Posterior vena cava (tissue), 2 donors: ENCODE measurements at places on chromosomes 3 and 15.

DNA sequence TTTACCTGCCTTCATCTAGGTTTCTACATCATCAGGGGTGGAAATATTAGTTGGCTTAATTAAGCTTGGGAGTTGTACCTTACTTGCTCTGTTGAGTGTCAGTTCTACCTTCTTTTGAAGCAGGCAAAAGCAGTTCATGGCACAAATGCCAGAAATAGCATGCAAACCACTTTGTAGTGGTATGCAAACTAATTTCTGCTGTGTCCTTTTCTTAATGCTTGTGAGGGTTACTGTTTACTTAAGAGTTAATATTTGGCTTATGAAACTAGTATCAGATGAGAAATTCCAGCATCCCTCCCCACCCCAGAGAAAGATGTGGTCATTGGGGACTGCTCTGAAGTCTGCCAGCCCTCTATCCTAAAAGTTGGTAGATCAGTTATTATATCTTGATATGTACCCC, 7.1 kb downstream of the ATP2C1 start:
- no peak for DNase-seq

GRCh38 chr3:166634091-166634746, 745.9 kb downstream of the ZBBX start:
- no peak for DNase-seq

DNA sequence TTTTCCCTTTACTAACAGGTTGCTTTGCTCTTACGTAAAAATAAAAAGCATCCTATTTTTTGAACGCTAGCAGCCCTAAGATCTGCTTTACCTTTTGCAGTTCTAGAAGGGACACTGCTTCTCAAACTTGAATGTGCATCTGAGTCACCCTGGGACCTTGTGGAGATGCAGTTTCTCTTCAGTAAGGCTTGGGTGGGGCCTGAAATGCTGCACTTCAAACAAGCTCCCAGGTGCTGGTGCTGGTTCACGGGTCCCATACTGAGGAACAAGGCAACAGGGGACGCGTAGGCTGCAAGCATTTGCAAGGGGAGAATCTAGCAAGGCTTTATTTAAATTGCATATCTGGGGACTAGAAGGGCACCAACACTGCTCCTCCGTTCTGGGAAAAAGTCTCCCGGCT, 30.0 kb downstream of the MB21D2 start:
- DNase-seq = no peak

- no peak for DNase-seq
These were observed 86.9 kb upstream of the RASGRP1 start for GRCh38 chr15:38651328-38652038.

GRCh38 chr15:50184863-50185504, 3.0 kb downstream of the SLC27A2 start:
- no peak for DNase-seq

DNA sequence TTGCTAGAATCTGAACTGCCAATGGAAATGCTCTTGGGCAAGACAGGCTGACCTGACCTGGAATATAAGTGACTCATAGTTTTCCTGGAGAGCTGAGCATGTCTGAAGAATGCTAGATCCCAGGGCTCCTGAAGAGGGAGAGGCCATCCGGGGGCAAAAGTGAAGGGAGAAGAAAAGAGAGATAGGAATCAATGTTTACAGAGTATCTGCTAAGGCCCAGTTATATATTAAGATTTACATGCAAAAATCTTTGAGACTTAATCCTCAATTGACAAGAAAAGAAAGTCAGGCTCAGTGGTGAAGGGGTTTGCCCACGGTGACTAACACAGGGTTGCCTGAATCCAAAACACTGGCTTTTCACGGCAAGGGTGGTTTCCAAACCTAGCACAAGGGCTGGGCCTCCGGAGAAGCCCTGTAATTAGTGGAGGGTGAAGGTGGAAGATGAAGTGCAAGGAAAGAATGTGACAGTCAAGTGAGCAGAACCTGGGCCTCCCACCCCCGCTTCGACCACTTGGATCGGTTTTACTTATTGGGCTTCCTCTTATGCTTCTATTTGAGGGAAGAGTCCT, 91.7 kb upstream of the FGF12 start:
- no peak for DNase-seq

GRCh38 chr3:165549037-165549436, 288.2 kb downstream of the BCHE start:
- DNase-seq = no peak

- no peak for DNase-seq
These were observed 40.5 kb downstream of the ARMC8 start for GRCh38 chr3:138227650-138228049.

DNA sequence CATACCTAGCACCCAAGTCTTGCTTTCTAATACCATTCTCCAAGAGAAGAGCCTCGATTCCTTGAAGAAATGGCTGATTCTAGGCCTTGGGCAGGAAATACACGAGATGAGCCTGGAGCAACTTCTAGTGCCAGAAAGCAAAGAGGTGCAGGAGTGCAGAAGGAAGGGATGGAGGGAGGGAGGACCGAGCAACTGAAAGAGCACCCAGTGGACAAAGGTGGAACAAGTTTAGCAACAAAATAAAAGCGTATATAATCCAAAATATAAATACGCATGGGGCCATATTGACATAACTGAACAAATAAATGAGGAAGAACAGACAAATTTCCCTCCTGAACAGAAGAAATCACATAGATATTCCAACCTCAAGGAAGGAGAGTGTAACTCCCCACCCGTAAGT, 34.4 kb downstream of the CHSY1 start:
- DNase-seq = no peak

DNA sequence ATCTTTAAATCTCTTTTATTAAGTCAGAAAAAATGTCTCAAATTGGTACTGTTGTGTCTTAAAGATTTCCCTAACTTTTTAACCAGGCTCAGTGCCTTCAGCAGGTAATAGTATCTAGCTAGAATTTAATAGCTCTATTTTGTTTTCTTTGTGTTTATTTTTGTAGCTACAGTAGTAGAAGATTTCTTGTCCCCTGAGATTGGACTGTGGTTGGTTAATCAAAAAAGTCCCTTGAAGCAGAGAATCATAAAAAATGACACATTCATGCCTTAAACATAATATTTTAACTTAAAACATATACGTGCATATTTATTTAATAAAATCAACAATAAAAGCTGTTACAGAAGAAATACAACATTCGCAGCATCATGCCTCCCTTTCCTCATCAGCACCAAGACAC, 102.8 kb downstream of the EEFSEC start:
- DNase-seq = no peak

- DNase-seq = no peak
These were observed 5.2 kb downstream of the HTR3C start for GRCh38 chr3:184058029-184058428.

DNA sequence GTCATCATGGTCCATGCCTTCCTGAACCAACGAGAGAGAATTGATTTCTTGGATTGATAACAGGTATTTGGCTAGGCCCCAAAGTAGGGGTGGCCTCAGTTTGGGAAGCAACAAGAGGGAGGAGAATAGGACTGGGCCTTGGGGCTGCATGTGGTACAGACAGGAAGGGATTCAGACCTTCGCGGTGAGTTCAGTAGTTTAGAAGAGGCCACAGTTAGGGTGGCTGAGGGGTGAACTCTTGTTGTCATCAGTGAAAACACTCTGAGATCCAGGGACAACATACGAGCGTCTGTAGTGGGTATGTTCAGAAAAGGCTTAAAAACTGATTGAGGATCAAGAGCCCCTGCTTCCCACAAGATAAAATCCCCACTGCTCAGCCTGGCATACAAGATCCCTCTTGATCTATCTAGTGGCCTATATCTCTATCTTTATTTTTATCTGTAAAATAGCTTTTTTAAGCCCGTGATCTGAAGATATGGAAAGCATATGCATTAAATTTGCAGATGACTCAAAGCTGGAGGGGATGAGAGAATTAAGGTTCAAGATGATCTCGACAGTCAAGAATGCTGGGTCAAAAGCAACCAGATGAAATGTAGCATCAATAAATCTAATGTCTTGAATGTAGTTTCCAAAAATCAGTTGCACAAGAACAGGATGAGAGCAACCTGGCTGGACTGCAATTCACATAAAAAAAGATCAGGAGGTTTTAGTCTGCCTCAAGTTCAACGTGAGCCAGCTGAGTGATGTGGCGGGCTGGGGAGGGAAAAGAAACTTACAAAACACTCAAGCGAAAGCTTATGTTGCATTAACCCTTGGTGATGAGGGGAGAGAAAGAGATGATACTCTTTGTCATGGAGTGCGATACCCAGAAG, 221.1 kb upstream of the TLE3 start:
- DNase-seq = peak; percentile 90

DNA sequence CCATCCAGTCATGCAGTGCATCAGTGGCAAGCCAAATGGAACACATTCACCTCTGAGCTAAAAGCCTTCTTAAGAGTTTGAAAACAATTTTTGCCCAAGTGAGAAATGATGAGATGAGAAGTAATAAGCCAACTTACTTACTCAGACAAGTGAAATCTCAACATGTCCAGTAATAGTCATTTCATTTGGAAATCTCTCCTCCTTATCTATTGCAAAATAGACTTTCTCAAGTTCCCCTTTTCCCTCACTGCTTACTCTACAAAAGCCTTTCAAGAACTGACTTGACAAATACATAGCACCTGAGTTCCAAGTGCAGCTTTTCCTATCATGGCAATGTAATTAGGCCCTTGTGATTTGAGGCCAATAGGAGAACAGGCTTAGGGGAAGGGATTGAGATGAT, 282.3 kb downstream of the SLC9A9 start:
- no peak for DNase-seq

- no peak for DNase-seq
These were observed 21.3 kb upstream of the GATM start for GRCh38 chr15:45399381-45400212.

DNA sequence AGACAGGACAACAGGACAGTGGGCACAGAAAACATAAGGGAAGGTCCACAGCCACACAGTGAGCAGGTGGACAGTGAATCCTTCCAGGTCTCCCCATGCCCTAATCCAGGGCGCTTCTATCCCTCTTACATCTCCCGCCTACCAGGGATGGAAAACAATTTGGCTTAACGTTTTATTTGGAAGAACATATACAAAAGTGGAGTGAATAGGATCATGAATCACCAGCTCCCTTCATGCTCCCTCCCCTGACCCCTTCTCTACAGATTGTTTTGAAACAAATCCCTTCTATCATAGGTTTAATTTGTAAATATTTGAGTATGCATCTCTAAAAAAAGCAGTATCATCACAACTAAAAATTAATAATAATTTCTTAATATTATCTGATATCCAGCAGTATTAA, 52.5 kb downstream of the CLDN11 start:
- no peak for DNase-seq

- no peak for DNase-seq
These were observed 20.8 kb upstream of the NR2C2 start for GRCh38 chr3:14926592-14926991.

DNA sequence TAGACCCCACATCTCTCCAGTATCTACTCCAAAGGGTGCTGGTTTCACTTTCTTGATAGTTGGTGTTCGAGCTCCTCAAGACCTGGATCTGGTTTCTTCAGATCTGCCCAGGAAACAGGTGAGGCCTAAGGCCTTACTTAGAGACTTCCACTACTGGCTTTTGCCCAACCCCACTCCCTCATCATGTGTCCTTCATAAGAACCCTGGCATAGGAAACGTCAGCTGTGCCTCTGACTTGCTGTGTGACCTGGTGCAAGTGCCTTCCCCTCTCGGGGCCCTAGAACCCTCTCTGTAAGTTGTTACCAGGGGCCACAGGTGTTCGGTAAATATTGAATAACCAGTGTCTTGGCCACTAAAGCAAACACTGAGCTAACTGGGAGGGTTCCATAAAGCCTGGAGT, 3.9 kb downstream of the OXTR start:
- no peak for DNase-seq

- no peak for DNase-seq
These were observed 55.0 kb downstream of the U2SURP start for GRCh38 chr3:143056372-143056771.

GRCh38 chr15:97977734-97978133, 17.2 kb downstream of the ARRDC4 start:
- DNase-seq = no peak

GRCh38 chr3:122691195-122691594, 10.6 kb downstream of the PARP14 start:
- DNase-seq = no peak

DNA sequence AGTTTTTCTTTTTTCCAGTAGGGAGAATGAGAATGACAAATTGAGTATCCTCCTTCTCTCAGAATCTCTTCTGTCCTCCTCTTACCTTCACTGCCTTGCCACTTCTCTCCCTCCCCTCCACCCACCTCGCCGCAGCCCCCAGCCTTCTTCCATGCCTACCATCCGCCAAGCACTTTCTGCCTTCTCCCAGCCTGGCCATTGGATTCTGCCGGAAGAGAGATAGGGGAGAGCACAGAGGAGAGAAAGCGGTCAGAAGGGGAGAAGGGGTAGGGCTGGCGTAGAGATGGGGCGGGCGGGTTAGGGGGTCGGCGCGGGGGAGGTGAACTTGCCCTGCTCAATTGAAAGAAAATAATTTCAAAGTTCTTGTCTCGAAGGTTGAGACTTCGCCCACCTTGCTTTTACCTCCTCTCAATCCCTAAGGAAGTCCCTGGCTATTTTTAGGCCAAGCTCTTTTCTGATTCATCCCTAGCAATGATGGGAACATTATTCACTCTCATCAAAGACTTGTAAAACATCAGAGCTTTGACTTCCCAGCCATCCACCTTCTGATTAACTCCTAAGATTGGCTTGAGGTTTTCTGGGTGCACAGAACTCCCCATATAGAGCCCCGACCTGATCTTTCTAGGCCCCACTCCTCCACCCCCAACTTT, 811 bp downstream of the C3orf52 start:
- no peak for DNase-seq

- DNase-seq = no peak
These were observed 227.6 kb downstream of the MFSD1 start for GRCh38 chr3:159029306-159030026.

DNA sequence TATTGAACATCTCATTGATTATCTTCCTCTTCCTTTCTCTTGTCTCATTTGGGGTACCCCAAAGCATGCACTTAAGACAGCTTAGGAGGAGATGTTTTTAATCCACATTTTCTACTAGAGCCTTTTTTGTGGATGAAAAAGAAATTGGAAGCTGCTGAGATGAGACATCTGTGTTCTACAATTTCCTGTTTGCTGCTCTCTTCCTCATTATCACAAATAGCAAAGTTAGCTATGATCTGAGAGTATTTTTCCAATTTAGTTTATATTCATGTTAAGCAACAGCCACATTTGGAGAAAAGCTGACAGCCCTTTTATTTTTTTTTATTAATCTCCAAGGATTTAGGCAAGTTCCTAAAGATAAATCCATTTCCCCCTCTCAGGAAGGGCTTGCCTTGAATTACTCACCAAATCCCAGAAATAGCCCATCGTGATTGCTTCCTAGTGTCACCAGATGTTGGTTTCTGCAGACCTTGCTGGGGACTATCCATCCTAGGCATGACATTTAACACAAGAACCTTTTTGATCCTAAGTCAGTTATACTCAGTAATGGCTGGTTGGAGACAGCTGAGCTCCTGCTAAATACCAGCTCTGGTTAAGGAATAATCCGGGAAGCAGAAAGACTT, 70.8 kb upstream of the FILIP1L start:
- DNase-seq = no peak

- no peak for DNase-seq
These were observed 11.9 kb downstream of the TOMM70 start for GRCh38 chr3:100389025-100389424.

- no peak for DNase-seq
These were observed 18.3 kb downstream of the CFAP161 start for GRCh38 chr15:81152339-81152738.

GRCh38 chr15:68031404-68031803, 22.7 kb upstream of the PIAS1 start:
- DNase-seq = no peak

- peak; percentile 85 for DNase-seq
These were observed 29.0 kb upstream of the TIMP4 start for GRCh38 chr3:12187448-12188327.

GRCh38 chr15:97013491-97013890, 683.0 kb downstream of the NR2F2 start:
- no peak for DNase-seq
